Karpas-422 (cell line): ENCODE measurements at places on chromosomes 2 and 18.

DNA sequence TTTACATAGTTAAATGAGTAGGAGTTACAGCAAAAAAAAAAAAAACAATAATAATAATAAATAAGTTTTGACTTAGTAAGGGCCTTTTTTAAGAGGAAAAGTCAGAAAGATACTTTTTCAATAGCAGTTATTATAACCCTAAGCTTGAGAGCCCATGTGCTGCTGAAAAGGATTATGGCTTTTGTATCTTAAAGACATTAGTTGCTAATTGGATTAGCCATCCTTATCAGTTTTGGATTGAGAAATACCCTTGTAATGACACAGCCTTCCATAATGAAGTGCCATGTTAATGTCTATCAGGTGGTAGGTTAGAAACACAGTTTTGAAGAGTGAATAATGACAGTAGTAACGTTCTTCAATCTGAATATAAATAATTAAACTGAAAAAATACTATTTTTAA lies 554.0 kb downstream of the RIT2 start:
- no peaks in the 10 kb centered on the region for H3K4me1 ChIP-seq
- H3K36me3 ChIP-seq: no peaks in the 10 kb centered on the region
- H3K27ac ChIP-seq: no peak overlapping the region

DNA sequence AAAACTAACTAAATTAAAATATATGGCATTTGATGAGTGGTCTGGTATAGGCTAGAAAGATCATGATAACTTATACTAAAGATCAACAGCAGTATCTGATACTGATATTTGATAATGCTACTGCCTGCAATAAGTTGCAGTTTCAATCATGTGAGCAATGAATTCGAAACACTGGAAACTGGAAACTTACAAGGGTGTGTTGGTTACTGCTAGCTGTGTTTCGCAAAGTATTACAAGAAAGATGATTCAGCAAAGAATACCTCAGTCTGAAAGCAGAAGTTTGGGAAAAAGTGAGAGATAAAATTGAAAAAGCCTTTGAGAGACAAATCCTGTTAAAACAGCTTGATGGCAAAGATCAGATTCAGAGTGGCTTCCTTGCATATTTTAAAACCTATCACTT lies 294.5 kb downstream of the CCDC178 start:
- no peaks in the 10 kb centered on the region for H3K27me3 ChIP-seq
- H3K36me3 ChIP-seq: no peaks in the 10 kb centered on the region
- H3K4me3 ChIP-seq: no peak overlapping the region
- H3K4me1 ChIP-seq: no peaks in the 10 kb centered on the region
- H3K27ac ChIP-seq: no peak overlapping the region

GRCh38 chr18:77137851-77138250 lies 5.3 kb upstream of the MBP start:
- no peak for DNase-seq
- no peak overlapping the region for H3K27ac ChIP-seq
- H3K27me3 ChIP-seq: no peaks in the 10 kb centered on the region
- peaks cover 45% of the 10 kb centered on the region for H3K4me1 ChIP-seq
- no peaks in the 10 kb centered on the region for H3K36me3 ChIP-seq
- no peak overlapping the region for H3K4me3 ChIP-seq

DNA sequence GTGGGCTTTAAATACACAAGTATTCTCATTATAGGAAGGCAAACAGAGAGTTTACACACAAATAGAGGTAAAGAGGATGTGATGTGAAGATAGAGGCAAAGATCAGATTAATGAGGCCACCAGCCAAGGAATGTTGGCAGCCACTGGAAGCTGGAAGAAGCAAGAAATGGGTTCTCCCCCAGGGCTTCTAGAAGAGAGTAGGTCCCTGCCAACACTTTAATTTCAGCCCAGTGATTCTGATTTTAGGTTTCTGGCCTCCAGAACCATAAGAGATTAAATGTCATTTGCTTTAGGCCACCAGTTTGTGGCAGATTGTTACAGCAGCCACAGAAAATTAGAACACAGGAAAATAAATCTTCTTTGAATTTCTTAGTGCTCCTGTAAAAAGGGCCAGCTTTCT lies 916.7 kb downstream of the CPS1 start:
- H3K27me3 ChIP-seq: no peaks in the 10 kb centered on the region
- H3K4me1 ChIP-seq: no peaks in the 10 kb centered on the region
- no peak overlapping the region for H3K27ac ChIP-seq
- H3K4me3 ChIP-seq: no peak overlapping the region

GRCh38 chr18:52829876-52830405 lies 489.9 kb downstream of the DCC start:
- no peaks in the 10 kb centered on the region for H3K36me3 ChIP-seq
- no peak for DNase-seq
- H3K27me3 ChIP-seq: no peaks in the 10 kb centered on the region
- no peak overlapping the region for H3K4me3 ChIP-seq

GRCh38 chr2:8234757-8235374 lies 447.0 kb upstream of the ID2 start:
- peak overlapping the region; percentile 45 for H3K4me3 ChIP-seq
- H3K36me3 ChIP-seq: no peaks in the 10 kb centered on the region
- H3K4me1 ChIP-seq: peaks cover 95% of the 10 kb centered on the region
- H3K27ac ChIP-seq: peak overlapping the region; percentile 93
- no peaks in the 10 kb centered on the region for H3K27me3 ChIP-seq
- peak; percentile 78 for DNase-seq

DNA sequence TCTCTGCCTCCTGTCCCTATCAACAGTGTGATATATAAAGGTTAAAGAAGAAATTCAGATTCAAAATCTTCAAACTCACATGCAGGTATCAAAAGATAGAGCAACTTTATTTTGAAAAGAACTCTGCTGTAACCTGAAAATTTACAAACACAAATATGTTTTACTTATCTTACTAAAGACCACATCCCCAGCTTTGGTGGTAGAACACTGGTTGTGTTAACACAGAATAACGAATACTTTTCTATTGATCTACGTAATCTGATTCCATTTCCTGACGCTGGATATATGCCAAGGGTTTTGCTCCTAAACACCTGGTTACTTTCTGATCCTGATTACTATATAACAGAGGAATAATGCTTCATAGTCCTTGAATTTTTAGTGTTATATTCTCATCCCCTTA lies 23.1 kb upstream of the SLC39A10 start:
- peaks cover 15% of the 10 kb centered on the region for H3K4me1 ChIP-seq
- no peaks in the 10 kb centered on the region for H3K36me3 ChIP-seq
- no peak for DNase-seq
- no peak overlapping the region for H3K4me3 ChIP-seq

- no peak overlapping the region for H3K4me3 ChIP-seq
- H3K27me3 ChIP-seq: no peaks in the 10 kb centered on the region
- DNase-seq: no peak
- no peaks in the 10 kb centered on the region for H3K4me1 ChIP-seq
- no peak overlapping the region for H3K27ac ChIP-seq
Measured at GRCh38 chr18:34494359-34494696, 215.8 kb upstream of the DTNA start.

- no peaks in the 10 kb centered on the region for H3K36me3 ChIP-seq
- no peak overlapping the region for H3K27ac ChIP-seq
- no peak overlapping the region for H3K4me3 ChIP-seq
- H3K27me3 ChIP-seq: no peaks in the 10 kb centered on the region; the same call in 1 of the 2 replicates
- no peak for DNase-seq
Measured at GRCh38 chr2:41989501-41990180, 58.2 kb upstream of the PKDCC start.

DNA sequence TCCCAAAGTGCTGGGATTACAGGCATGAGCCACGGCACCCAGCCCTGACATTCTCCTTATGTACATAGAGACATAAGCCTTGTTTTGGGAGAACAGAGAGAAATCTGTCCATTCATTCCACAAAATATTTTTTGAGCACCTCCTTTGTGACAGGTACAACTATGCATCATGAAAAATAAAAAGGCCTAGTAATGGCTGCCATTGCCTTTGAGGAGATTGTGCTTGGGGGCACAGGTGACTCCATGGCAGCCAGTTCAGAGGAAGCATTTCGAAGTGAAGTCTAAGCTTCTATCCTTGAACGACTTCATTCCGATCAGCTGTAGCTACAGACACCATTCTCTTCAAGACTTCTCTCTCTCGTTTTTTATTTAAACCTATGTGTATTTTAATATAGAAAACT lies 10.5 kb upstream of the MYCN start:
- DNase-seq: no peak
- H3K27me3 ChIP-seq: no peaks in the 10 kb centered on the region
- no peak overlapping the region for H3K27ac ChIP-seq
- no peaks in the 10 kb centered on the region for H3K36me3 ChIP-seq

DNA sequence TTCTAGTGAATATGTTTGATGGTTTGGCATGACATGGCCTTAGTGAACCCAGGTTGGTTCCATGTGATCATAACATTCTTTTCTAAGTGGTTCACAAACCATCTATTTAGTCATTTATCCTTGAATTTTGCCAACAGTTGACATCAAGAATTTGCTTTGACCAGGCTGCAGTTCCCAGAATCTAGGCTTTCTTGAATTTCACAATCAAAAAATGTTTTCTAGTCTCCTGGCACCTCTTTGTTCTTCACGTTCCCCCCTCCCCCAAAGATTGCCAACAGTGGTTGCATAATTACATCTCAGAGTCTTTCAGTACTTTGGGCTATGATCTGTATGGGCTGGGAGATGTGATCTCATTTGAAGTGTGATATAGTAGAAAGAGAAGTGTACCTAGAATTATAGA lies 124.0 kb downstream of the GATA6 start:
- H3K27me3 ChIP-seq: no peaks in the 10 kb centered on the region
- H3K4me1 ChIP-seq: no peaks in the 10 kb centered on the region
- H3K27ac ChIP-seq: no peak overlapping the region
- H3K4me3 ChIP-seq: no peak overlapping the region
- H3K36me3 ChIP-seq: no peaks in the 10 kb centered on the region

GRCh38 chr18:64027931-64028695 lies 58.2 kb downstream of the SERPINB8 start:
- H3K36me3 ChIP-seq: no peaks in the 10 kb centered on the region
- DNase-seq: no peak
- H3K4me1 ChIP-seq: no peaks in the 10 kb centered on the region

DNA sequence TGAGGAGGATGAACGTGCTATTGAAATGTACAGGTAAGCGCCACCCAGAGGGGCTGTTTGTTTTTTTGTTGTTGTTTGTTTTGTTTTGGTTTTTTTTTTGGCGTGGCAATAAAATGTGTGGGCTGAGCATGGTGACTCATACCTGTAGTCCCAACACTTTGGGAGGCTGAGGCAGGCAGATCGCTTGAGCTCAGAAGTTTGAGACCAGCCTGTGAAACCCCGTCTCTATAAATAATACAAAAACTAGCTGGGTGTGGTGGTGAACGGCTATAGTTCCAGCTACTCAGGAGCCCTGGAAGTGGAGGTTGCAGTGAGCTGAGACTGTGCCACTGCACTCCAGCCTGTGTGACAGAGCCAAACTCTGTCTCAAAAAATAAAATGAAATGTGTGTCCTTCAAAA lies 6.2 kb downstream of the PDCL3 start:
- H3K36me3 ChIP-seq: 0 out of 2 replicates have a peak, but pooled peaks cover 5% of the 10 kb centered on the region
- H3K27me3 ChIP-seq: no peaks in the 10 kb centered on the region
- DNase-seq: no peak
- H3K4me1 ChIP-seq: peaks cover 23% of the 10 kb centered on the region

GRCh38 chr2:27901234-27901633 lies 10.7 kb downstream of the BABAM2 start:
- no peak overlapping the region for H3K27ac ChIP-seq
- no peak for DNase-seq
- no peak overlapping the region for H3K4me3 ChIP-seq
- no peaks in the 10 kb centered on the region for H3K27me3 ChIP-seq
- peaks cover 9% of the 10 kb centered on the region; the same call in 1 of the 2 replicates for H3K36me3 ChIP-seq

- H3K27me3 ChIP-seq: no peaks in the 10 kb centered on the region
- no peaks in the 10 kb centered on the region for H3K36me3 ChIP-seq
- no peaks in the 10 kb centered on the region for H3K4me1 ChIP-seq
- no peak overlapping the region for H3K4me3 ChIP-seq
Measured at GRCh38 chr2:212227755-212228154, 310.8 kb downstream of the ERBB4 start.

GRCh38 chr2:174593574-174594203 lies 3.9 kb downstream of the WIPF1 start:
- H3K36me3 ChIP-seq: 0 out of 2 replicates have a peak, but pooled peaks cover 6% of the 10 kb centered on the region
- H3K4me1 ChIP-seq: peaks cover 94% of the 10 kb centered on the region
- H3K27me3 ChIP-seq: no peaks in the 10 kb centered on the region
- peak overlapping the region; percentile 52 for H3K4me3 ChIP-seq
- H3K27ac ChIP-seq: peak overlapping the region; percentile 99
- DNase-seq: peak; percentile 94
